ENCODE measurements at places on chromosomes 16 and 17.

- DNase-seq = no peak
Observed at GRCh38 chr16:49280841-49281371, 732 bp downstream of the CBLN1 start.

- DNase-seq = peak; percentile 66
Observed at GRCh38 chr17:49227436-49228261, 2.9 kb downstream of the PHOSPHO1 start.

DNA sequence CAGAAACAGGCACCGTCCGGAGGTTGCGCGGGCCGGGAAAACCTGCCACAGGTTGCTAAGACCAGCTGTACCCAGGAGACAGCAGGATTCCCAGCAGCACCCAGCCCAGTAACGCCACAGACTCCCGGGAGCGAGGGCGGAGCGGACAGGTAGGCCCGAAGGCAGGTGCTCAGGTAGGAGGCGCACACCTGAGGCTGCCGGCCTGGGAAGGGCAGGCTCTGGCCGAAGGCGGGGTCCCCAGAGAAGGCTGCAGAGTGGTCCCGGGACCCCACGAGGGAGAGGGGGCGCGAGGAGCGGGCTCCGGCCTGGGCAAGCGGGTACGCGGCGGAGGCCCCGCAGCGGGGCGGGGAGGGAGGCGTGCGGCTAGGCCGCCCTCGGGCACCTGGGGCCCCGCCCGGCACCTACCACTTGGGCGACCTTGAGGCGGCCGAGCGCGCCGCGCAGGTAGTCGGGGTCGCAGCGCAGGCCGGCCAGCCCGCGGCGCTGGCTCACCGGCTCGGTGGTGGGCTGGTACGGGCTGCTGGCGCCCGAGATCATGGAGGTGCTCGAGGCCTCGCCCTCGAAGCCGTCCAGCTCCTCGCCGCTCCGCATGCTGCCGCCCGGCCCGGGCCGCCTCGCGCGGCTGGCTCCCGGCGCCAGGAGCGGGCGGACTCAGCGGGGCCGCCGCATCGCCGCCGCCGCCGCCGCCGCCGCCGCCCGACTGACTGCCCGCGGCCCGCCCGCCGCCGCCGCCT, 441 bp downstream of the CMTM4 start:
- no peak for DNase-seq

DNA sequence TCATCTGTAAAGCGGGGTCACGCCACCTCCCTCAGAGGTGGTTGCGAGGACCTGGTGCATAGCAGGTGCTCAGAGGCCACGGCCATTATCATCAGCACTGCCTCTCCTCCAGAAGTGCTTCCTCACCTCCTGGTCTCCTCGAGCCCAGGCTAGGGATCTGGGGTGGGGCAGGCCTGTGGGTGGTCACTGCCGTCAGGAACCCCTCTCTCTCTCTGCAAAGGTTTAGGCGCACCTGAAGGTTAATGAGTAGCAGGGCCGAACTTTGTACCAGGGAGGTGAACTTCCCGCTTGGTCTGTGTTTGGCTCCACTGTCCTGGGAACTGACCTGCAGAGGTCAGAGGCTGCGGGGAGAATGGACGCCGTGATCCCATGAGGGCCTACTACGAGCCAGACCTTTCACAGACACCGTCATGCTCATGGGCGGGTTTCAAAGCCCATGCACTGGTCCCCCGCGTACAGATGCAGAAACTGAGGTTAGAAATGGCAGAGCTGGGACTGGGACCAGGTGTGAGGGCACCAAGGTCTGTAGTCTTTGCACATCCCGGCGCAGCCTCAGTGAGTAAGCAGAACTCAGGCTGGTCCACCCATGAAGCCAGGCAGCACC, 13.8 kb downstream of the JUP start:
- DNase-seq = no peak

- no peak for DNase-seq
Observed at GRCh38 chr17:48642059-48642842, 16.1 kb upstream of the HOXB9 start.

- DNase-seq = no peak
Observed at GRCh38 chr17:63139356-63139755, 173.3 kb downstream of the TANC2 start.

All from muscle of arm (tissue), 14 donors.